GM03348 (cell line): ENCODE measurements at places on chromosomes 1 and 21.

DNA sequence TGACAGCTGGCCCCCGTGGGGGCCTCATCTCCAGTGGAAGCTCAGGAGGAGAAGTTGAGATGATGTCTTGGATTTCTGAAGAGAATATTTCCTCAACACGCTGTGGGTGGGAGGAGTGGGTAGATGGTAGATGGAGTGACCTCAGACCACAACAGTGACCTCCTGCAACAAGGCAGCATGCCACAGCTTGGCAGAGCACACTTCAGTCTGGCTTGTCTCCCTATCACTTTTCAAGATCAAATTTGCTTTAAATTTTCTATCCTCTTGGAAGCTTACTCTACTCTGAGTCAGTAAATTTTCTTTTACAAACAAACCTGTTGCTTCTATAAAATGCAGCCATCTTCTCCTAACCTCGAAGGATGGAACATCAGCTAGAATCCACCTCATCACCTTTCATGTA lies 59.7 kb downstream of the NTPCR start:
- no peak for DNase-seq

- no peak for DNase-seq
Measured at GRCh38 chr1:90959352-90960206, 62.3 kb downstream of the ZNF644 start.

GRCh38 chr1:236688705-236689104 lies 2.4 kb downstream of the ACTN2 start:
- DNase-seq, result no peak

GRCh38 chr1:168824418-168825065 lies 95.5 kb upstream of the DPT start:
- DNase-seq, result no peak
